ENCODE measurements at places on chromosomes 5 and 9. TPM values are rescaled to one million over a fixed set of nuclear protein-coding genes. Genes with fewer than 3 reads are reported as not detected.

DNA sequence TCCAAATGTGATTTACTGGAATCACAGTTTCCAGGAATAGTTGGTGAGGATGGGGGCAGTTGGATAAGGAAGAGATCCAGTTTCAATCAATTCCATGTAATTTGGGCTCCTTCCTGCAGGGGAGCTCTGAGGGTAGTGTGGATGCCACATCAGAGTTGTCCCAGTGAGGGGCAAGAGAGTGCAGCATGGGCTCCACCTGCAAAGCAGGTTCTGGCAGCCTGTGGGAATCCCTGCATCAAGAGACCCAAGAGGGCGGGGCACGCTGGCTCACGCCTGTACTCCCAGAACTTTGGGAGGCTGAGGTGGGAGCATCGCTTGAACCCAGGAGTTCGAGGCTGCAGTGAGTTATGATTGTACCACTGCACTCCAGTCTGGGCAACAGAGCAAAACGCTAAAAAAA is 188.5 kb downstream of the CACNA1B start:
- no peak for DNase-seq

- no peak for DNase-seq
These were observed 27.1 kb downstream of the CDH9 start for GRCh38 chr5:27011274-27011673.

TAF1L gene
- total RNA-seq: not detected

MYOZ3 gene
- total RNA-seq: 5.0 TPM

MAPK9 gene
- 30.2 TPM for total RNA-seq

All from heart right ventricle (tissue), 16 donors.